NCI-H345 (cell line): ENCODE measurements at places on chromosomes 5 and 9.
A peak's percentile ranks its signal among the peaks of the same experiment; 100 is the strongest.

- no peak for DNase-seq
Observed at GRCh38 chr9:106038266-106039001, 344.1 kb downstream of the TMEM38B start.

DNA sequence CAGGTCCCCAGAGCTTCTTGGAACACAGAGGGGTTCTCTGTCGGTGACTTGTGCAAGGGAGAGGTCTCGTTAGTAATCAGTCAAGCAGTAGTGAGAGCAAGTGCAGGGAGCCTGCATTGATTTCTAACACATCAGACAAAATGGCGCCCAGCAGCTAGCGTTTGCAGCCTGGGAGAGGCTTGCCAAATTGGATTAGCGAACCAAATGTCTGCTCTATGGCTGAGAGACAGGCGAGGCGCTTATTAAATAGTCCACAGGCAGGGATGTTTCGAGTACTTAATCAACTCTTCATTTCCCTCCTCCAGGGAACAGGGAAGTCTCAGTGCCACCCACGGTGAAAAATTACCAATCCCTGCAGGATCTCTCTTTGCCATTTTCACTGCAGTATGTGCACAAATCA, 131.4 kb upstream of the SHB start:
- no peak for DNase-seq

GRCh38 chr9:114317665-114318357, 5.1 kb upstream of the ORM1 start:
- DNase-seq: no peak

DNA sequence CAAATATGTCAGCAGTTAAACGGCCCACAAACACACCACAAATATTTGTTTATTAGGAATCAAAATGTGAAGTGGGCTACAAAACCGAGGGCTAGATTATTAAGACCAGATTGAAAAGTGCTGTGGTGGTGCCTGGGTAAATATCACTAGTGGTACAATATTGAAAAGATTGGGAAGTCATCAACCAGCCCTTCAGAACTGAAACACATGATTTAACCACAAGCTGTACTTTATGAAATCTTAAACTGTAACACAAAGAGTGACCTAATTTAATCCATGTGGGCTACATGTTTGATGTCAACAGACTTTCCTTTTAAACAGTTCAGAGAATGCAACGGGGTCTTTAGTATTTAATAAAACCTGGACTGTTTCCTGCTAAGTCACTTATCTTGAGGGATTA, 182.3 kb downstream of the SPATA31D1 start:
- DNase-seq: no peak

DNA sequence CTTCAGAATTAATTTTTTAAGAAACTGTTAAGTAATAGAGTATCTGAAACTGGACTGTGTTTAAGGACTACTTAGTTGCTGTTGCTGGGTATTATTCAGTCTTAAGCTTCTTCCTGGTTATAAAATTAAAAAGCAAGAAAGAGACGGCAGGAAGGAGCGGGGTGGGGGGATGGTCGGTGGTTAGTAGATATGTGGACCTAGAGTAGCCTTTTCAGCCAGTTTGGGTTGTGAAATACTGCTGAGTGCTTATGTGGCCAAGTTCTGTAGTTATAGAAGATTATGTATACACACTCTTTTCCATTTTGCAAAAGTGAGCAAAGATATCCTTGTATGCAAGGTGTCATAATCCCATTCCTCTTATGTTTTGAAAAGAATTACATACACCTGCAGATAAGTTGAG, 28.5 kb downstream of the TRIO start:
- no peak for DNase-seq

DNA sequence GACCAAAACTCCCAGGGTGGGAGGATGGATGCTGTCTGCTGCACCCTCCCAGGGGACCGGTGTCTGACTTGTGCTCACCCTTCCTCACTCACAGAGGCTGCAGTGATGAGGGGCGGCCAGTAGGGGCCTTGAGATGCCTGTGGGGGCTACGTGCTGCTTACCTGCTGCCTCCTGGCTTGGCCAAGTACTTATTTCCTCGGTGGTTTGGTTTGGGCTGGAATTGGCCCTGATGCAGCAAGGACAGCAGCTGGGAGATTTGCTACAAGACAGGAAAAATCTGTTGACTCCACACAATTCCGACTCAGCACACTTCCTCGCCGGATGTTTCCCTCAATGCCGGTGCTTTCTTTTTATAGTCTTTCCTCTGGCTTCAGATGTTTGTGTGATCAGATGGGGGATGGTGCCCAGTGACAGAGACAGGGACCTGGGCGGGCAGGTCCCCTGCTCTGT, 6.6 kb downstream of the PCDH12 start:
- DNase-seq: no peak

DNA sequence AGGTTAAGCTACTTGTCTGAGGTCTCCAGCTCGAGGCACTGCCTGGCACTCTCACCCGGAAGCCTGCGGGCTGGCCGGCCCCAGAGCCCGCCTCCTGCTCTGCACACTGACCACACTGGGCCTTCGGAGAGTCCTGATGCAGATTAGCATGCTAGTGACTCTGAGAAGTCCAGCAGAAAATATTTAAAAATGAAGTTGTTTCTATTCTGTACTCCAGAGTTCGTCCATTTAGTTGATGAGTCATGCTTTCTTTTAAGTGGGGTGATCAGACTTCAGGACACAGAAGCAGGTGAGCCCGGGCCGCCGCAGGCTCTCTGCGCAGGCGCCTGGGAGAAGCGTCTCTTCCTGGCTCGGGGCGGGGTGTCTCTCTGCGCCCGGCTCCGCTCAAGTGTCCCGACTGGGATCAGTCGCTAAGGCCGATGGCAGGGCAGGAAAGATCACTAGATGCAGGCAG, 32.5 kb downstream of the FAM240B start:
- no peak for DNase-seq

DNA sequence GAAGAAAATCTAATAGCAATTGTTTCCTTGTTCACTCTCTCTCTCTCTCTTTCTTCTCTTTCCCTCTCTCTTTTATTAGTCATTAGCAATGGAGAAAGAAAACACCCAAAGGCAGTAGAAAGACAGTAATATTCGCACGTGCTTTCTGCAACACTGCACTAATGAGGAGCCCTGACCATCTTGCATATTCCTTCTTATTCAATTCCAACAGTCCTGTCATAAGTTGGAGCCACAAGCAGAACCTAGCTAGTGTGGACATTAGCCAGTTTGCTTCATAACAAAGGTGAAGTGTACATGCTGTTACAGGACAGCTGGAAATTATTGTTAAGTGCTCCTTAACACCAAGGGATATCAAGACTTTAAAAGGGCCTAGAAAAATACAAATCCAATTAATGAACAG, 63.4 kb downstream of the TRIM32 start:
- DNase-seq: no peak

- DNase-seq: no peak
Observed at GRCh38 chr5:91976451-91976850, 593.3 kb upstream of the ARRDC3 start.

GRCh38 chr9:81855538-81855937, 72.7 kb upstream of the SPATA31D4 start:
- DNase-seq: no peak

- peak; percentile 79 for DNase-seq
Observed at GRCh38 chr5:74085782-74086181, 459.8 kb downstream of the ARHGEF28 start.

DNA sequence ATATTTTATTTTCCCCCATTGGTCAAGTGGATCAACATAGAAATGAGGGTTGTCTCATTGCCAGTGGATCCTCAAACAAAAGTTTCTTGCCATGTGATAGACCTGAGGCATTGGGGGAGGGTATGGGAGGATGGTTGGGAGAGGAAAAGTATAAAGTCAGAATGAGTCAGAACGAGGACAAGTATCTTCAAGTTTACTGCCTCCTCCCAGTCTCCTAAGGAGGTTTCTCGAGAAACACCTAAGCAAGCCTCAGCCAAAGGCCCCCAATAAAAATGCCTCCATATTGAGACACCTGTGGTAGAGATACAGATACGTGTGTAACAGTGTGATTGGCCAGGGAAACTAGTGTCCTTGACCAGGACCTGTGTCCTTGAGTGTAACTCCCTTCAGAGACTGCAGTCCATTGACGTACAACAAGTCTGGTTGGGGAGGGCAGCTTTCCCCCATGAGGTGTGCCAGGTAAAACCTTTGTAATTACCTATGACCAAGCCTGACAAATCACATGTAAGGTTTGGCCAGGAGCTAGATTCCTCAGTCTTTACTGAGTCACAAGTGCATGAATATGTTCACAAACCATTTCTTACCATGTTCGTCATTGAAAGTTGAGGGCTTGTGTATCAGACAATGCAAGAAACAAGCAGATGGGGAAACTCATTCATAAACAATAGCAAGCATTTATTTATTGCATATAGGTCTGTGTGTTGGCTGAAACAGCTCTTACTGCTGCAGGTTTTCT, 198.6 kb upstream of the SH3GL2 start:
- DNase-seq: no peak

DNA sequence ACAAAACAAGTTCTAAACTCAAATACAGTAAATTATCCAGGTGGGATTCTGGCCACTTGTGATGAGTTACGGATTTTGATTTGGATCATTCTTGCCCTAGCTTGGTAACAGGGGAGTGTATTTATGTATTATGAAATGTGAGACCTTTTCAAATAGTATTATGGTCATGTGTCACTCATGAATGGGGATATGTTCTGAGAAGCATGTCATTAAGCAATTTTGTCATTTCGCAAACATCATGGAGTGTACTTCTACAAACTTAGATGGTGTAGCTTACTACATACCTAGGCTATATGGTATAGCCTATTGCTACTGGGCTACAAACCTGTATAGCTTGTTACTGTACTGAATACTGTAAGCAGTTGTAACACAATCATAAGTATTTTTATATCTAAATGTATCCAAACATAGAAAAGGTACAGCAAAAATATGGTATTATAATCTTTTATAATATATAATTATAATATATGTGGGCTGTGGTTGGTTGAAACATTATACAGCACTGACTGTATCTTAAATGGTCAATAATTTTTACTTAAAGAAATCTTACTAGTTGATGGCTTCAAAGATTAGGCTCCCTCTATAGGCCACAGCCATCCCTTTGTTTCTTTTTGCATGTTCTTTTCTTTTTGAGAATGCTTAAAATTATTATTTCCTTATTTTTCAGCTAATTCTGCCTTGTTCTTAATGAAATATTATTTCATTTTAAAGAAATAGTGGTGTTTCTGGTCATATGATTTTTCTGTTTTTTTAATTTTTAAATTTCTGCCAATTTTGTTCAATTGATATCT, 128.4 kb downstream of the MAST4 start:
- no peak for DNase-seq

- DNase-seq: peak; percentile 23
Observed at GRCh38 chr5:73596705-73597328, 29.2 kb upstream of the ARHGEF28 start.

GRCh38 chr5:74092766-74093165, 466.8 kb downstream of the ARHGEF28 start:
- no peak for DNase-seq

DNA sequence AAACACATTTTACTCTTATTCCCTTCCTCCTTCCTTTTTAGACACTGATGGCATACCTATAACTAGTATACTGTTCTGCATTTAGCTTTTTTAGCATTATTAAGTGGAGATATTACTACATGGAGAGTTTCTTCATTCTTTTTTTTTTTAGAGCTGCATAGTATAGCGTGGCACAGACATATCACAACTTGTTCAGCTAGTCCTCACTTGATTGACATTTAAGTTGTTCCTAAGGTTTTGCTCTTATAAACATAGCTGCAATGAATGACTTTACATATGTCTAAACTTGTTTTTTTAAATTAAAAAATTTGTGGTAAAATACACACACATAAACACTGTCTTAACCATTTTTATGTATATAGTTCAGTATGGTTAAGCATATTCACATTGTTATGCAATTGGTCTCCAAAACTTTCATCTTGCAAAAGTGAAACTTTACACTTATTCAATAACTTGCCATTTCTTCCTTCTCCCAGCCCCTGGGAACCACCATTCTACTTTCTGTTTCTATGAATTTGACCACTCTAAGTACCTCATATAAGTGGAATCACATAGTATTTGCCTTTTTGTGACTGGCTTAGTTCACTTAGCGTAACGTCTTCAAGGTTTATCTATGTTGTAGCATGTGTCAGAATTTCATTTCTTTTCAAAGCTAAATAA, 48.7 kb downstream of the ANKDD1B start:
- DNase-seq: no peak

GRCh38 chr9:116387934-116388698, 234.5 kb downstream of the PAPPA start:
- no peak for DNase-seq

DNA sequence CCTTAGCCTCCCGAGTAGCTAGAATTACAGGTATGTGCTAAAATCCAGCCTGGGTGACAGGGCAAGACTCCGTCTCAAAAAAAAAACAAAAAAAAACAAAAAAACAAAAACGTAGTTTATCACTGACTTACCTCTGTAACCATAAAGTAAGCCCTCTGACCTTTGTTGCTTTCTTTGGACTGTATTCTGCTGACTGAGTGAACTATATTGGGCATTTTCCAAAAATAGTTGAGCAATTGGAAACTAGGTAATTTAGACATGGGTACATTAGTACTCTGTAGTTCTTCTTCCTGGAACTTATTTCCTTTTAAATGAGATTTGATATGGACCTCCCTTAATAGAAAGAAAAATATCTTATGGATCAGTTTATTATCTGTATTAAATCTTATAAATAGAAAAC, 66.6 kb downstream of the ANKHD1 start:
- no peak for DNase-seq
